ENCODE measurements at places on chromosomes 5 and 9.

- no peak for DNase-seq
Measured at GRCh38 chr9:11064909-11065308, 452.1 kb upstream of the PTPRD start.

DNA sequence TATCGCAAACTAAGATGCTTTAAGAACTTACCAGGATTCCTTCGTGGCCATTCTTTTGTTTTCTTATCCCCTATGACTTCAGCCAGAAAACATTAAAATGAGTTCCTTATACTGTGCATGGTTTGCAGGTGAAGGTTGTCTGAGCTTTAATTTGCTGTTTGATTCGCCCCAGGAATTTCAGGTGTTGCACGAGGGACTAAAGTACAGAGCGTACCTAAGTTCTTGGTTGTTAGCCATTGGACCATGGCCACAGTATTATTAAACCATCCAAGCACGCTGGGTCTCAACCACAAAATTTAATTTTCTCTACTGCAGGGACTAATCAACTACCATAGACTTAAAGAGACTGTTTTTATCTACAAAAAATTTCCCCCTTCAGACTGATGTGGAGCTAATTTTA lies 208.4 kb upstream of the MPDZ start:
- no peak for DNase-seq

DNA sequence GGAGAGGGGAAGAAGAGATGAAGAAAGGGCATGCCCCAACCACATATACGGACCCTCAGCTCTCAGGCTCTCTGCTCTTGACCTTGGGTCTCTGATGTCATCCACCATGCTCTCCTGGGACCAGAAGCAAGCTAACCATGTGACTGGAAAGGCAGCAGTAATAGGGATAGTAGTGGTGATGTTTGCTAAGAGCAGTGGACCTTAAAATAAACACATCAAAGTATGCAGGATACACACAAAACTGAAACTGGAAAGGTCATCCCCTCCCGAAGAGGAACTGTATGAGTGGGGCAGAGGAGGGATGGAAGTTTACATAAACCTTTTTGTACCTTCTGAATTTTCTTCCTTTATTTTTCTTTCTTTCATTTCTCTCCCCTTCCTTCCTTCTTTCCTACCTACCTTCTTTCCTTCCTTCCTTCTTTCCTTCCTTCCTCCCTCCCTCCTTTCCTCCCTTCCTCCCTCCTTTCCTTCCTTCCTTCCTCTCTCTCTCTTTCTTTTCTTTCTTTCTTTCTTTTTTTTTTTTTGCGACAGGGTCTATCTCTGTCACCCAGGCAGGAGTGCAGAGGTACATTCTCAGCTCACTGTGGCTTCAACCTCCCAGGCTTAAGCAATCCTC lies 8.1 kb upstream of the PTPN3 start:
- DNase-seq, result no peak

DNA sequence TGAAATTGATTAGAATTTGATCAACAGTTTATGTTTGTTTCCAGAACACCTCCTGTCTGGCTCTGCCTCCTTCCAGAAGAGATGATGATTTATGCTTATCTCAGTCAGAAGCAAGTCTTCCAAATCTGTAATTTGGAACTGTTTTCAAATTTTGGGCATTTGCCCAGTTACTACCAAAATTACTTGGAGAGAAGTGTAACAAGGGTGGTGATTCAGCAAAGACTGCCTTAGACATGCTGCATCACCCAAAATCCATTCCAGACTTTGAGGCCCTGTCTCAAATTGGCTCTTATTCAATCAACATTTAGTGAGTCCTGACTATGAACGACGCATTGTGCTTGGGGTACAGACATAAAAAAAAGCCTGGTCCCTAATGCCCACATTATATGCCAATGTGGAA lies 89.4 kb downstream of the SH3TC2 start:
- DNase-seq, result no peak

DNA sequence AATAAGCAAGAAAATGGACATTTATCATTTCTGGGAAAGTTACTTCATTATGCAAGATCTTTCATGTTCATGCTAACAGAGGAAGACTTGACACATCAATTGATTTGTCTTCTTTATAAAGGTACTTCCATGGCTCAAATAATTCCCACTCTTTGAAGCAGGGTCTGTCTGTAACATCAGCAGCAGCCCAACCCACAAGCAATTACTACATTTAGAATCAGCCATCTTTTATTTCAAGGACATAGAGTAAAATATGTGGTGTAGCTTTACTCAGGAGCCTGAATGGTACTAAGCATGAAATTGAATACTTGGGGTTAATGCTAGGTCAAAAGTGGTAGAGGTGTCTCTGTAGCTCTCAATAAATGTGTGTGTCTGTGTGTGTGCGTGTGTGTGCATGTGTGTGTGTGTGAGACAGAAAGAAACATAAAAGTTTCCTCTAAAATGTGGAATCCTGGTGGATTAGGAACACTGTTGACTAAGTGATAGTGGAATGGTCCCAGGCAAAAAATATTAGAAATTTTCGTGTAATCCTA lies 581.1 kb downstream of the CAAP1 start:
- no peak for DNase-seq

DNA sequence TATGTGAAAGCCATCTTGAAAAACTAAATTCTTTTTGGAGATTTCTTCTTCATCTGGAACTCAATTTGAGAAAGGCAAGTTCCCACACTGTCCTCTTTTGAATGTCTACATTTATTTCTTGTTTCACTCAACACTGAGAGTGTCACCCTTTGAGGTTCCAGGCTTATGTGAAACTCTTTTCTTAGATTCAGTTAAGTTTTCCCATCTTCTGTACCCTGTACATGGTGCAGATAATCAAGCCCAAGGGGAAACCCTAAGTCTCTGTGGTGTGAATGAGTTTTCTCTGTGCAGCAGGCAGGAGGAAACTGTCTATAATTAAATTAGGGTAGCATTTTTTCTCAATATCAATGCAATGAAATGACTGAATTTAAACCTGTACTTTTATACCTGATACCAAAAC lies 72.3 kb upstream of the PRLR start:
- no peak for DNase-seq

GRCh38 chr5:138778234-138778633 lies 25.0 kb downstream of the CTNNA1 start:
- no peak for DNase-seq

- no peak for DNase-seq
Measured at GRCh38 chr5:96919754-96920197, 16.1 kb upstream of the LNPEP start.

GRCh38 chr9:130500340-130501180 lies 55.8 kb downstream of the ASS1 start:
- no peak for DNase-seq

GRCh38 chr9:87892956-87893355 lies 10.3 kb downstream of the SPATA31E1 start:
- no peak for DNase-seq

DNA sequence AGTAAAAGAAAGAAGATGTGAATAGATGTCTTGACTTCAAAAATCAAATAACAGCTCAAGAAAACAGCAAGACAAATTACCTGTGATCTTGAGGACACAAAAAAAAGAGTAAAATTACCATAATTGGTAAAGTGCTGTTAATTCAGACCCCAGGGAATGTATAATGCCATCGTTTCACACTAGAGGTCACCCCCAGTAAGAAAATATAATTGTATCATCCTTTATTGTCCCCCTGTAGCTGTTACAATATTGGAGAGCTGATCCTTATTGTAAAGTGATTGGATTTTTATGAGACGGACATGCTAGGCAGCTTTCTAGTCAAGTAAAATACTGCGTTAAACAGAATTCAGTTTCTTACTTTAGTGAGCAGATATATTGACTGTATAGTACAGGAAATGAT lies 377.0 kb downstream of the TLE1 start:
- DNase-seq, result no peak

GRCh38 chr5:172106511-172107356 lies 81.3 kb downstream of the STK10 start:
- DNase-seq, result peak; percentile 52

- no peak for DNase-seq
Measured at GRCh38 chr9:35832814-35833213, 3.8 kb downstream of the TMEM8B start.

GRCh38 chr5:116453988-116454411 lies 120.6 kb downstream of the SEMA6A start:
- DNase-seq, result no peak

DNA sequence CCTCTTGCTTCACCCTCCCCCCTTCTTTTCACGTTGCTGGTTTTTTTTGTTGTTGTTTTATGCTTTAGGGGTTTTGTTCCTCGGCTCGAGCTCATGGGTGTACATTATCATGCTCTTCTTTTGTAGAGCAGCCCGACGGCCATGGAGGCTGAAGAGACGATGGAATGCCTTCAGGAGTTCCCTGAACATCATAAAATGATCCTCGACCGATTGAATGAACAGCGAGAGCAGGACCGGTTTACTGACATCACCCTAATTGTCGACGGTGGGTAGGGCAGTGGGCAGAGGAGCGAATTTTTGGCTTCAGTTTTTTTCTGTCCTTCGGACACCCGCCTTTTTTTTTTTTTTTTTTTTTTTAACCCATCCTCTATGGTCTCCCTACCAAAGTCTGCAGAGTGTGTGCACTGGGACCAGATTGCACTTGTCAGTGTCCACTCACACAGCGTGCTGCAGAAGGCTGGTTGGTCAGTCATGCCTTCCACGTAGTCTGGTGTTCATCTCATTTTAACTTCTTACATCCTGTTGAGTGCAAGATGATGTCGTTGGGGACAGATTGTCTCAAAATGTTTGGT lies 1.3 kb downstream of the ZNF131 start:
- no peak for DNase-seq

- DNase-seq, result no peak
Measured at GRCh38 chr5:148401604-148402003, 17.8 kb downstream of the FBXO38 start.

DNA sequence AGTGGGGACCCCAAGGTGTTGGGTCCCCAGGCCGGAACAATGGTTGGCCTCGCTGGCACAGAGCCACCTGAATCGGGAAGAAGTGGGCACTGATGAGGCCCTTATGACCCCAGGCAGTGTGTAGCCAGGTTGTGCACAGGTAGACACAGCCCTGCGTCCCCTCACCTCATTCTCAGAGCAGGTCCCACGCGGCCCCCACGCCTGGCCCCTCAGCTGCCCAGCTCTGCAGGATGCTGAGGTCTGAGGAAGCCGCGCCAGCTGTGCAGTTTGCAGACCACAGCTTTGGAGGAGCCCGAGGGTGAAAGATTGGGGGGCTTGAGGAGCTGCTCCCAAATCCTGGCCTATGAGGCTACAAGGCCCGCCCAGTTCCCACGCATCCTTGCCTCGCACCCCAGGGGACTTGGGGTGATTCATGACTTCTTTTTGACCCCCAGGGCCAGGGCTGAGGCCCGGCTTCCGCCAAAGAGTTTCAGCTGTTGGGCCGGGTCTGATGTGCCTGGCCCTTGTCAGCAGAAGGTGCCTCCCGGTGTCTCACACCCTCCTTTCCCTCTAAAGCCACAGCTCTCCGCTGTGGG lies 87.8 kb upstream of the PHYKPL start:
- no peak for DNase-seq

DNA sequence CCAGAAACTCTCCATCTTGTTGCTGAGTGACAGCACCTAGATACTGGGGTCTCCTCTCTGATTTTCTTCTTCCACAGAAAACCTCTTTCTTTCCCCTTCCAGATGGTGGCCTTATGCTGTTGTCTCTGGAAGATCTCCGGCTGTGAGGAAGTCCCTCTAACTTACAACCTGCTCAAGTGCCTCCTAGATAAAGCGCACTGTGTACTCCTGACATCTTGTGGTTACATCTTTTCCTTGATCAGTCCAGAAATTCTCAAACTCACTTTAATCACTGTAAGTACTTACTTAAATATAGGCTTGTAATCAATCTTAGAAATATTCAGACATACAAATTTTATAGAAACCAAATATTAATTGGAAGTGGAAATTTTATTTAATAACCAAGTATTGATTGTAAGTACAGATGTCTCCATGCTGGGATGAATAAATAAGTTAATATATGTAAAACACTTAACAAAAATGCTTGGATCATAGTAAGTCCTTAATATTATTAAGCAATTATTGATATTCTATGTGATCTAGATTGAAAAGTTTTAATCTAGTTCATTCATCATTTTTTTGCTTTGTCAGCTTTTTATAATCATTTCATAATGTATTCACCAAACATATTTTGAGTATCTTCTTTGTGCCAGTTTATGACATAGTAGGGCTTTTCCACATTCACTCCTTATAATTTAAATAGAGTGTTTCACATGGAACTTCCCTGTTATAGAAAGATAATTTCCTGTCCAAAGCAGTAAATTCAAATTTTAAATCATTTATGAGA lies 1381.4 kb upstream of the CDH6 start:
- no peak for DNase-seq

GRCh38 chr5:65802080-65802479 lies 80.1 kb downstream of the NLN start:
- no peak for DNase-seq

DNA sequence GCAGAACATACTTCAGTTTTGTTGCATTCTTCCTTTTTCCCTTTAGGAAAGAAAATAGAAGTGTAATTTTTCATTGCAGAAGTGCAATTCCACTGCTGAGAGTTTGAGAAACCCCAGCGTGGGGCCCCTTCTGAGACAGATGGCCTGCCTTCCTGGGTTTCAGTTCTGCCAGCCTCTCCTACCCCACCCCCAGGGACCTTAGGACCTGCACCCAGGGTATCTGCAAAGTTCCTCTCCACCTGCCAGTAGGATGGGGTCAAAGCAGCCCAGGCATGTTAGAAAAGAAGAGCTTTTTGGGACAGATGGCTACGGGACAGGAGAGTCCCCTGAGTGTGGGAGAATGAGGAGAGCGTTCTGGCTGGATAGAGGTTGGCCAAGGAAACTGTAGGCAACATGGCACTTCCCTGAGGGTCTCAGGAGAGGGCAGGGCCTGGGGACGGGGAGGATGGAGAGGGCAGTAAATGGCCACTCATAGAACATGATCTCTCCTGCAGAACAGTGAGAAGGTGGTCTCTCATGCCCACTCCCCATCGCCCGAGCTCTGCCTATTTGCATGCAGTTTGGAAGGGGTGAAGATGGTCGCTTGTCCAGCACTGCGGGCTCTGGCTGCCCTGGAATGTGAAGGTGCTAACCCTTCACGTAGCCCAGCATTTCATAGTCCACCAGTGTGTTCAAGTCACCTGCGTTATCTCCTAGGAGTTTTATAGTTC lies at the start of gene TIFAB:
Gene TIFAB, minus strand, starts transcription at position 31 of the 710 bp plus-strand sequence. CDS start 2,412 bp downstream, outside the sequence.
- DNase-seq, result no peak

GRCh38 chr5:111070272-111071134 lies 1.0 kb upstream of the TSLP start:
- DNase-seq, result no peak

DNA sequence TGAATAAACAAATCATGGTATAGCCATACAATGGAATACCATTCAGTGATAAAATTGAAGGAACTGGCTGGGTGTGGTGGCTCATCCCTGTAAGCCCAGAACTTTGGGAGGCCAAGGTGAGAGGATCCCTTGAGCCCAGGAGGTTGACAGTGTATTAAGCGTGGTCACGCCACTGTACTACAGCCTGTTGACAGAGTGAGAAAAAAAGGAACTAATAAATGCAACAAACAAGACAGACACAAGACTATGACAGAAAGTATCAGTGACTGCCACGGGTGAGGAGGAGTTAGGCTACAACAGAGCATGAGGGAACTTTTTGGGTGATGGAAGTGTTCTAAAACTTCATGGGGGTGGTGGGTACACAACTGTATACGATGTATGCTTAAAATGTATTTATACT lies 2.2 kb downstream of the FNIP1 start:
- DNase-seq, result no peak
